ENCODE measurements at places on chromosomes 6 and 20. TPM values are rescaled to one million over a fixed set of nuclear protein-coding genes. Genes with fewer than 3 reads are reported as not detected.
A peak's percentile ranks its signal among the peaks of the same experiment; 100 is the strongest.

DNA sequence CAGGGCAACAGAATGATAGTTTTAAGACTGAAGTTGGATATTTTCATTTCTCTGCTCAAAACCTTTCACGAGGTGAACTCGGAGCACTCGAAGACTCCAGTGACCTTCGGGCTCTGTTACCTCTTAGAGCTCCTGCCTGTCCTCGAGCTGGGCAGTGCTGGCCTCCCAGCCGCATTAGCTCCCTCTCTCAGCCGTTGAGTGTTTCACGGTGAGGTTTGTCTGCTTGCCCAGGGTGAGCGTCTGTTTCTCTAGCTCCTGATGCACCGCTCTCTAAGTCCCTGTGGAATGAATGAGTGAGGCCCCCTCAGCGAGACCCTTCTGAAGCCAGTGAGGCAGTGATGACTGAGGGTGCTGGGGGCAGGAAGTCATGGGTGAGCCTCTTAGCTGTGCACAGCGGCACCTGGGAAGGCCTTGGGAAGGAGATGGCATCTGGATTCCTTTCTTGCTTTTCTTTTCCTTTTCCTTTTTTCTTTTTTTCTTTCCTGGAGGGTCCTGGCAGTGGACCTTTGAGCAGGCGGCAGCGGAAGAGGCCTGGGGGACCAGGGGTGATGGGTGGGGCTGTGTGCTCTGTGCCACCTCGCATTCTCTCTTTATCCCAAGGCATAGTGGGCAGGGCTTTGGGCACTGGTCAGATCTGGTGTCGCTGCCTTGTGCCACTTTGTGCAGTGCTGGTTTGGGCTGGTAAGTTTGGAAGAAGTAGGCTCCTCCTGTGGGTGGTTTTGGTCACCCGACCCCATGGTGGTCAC lies 2.2 kb downstream of the PSMG4 start:
- H3K27me3 ChIP-seq: no peaks in the 10 kb centered on the region
- no peaks in the 10 kb centered on the region for H3K36me3 ChIP-seq
- no peak overlapping the region for H3K27ac ChIP-seq
- peaks cover 26% of the 10 kb centered on the region for H3K4me1 ChIP-seq

DNA sequence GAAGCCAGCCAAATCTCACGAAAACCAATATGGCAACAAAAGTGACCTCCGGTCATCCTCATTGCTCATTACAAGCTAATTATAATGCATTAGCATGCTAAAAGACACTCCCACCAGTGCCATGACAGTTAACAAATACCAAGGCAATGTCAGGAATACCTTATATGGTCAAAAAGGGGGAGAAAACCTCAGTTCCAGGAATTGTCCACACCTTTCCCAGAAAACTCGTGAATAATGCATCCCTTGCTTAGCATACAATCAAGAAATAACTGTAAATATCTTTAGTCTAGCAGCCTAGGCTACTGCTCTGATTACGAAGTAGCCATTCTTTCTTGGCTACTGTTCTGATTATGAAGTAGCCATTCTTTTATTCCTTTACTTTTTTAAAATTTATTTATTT lies 112.5 kb upstream of the FKBP1C start:
- no peaks in the 10 kb centered on the region for H3K27me3 ChIP-seq
- H3K36me3 ChIP-seq: no peaks in the 10 kb centered on the region
- DNase-seq: no peak
- no peak overlapping the region for H3K27ac ChIP-seq

- DNase-seq: no peak
- no peak overlapping the region for H3K4me3 ChIP-seq
- no peaks in the 10 kb centered on the region for H3K36me3 ChIP-seq
- H3K4me1 ChIP-seq: no peaks in the 10 kb centered on the region
- H3K27ac ChIP-seq: no peak overlapping the region
- no peaks in the 10 kb centered on the region for H3K27me3 ChIP-seq
Measured at GRCh38 chr6:105745464-105746129, 340.5 kb upstream of the PRDM1 start.

DNA sequence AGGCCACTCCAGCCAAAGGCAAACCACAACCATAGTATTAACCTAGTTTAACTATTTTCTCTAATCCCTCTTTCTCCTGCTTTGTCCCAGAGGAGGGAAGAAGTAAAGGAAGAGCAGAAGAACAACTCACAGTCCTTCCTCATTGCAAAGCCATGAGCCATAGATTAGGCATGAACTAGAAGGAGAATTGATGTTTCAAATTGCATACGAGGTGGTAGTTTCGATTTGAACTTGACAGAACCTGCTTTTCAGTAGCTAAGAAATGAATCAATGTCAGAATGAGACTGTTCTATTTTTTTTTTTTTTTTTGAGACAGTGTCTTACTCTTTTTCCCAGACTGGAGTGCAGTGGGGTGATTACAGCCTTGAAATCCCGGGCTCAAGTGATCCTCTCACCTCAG lies 48.3 kb downstream of the PROKR2 start:
- no peaks in the 10 kb centered on the region for H3K27me3 ChIP-seq
- H3K4me3 ChIP-seq: no peak overlapping the region
- H3K4me1 ChIP-seq: no peaks in the 10 kb centered on the region
- no peak for DNase-seq

DNA sequence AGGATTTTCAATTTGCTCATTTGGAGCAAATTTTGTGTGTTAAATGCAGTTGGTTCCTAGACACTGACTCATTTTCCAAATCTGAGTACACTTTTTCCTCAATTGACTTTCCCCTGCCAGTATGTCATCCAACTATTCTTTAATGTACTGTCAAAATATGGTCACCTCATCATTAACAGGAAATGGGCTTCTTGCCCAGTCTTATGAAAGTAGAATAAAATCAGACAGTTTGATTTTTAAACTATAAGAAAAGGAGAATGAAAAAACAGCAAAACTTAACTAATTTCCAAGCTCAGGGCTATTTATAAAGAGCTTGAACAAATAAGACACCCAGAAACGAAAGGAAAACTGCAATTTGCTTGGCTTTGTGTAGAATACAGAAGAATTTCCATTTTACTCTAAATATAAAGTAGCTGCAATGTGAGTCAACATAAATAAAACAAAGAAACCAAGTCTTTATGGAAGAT lies 43.7 kb upstream of the RAB23 start:
- no peaks in the 10 kb centered on the region for H3K36me3 ChIP-seq
- no peak for DNase-seq
- peaks cover 10% of the 10 kb centered on the region for H3K4me1 ChIP-seq
- H3K27me3 ChIP-seq: no peaks in the 10 kb centered on the region
- no peak overlapping the region for H3K4me3 ChIP-seq

Gene COL21A1
- 1.9 TPM for total RNA-seq

DNA sequence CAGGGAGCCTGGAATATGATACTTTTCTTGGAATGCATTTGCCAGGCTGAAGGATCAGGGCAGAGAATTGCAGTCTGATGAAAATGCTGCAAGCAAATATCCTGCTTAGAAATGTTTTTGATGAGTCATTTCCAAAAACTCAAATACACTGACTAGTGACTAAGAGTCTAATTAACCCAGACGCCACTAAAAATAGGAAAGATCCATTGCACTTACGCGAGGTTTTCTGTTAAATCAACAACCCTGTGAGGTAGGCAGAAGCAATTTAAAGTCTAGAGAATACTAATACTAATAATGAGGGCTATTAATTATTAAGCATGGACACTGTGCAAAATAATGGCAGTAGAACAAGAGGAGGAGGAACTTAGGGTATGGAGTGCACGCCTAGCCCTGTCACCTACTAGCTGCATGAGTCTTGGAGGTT lies 130.1 kb upstream of the DOK5 start:
- no peaks in the 10 kb centered on the region for H3K4me1 ChIP-seq
- no peak for DNase-seq

Gene PGC
- not detected for total RNA-seq

DNA sequence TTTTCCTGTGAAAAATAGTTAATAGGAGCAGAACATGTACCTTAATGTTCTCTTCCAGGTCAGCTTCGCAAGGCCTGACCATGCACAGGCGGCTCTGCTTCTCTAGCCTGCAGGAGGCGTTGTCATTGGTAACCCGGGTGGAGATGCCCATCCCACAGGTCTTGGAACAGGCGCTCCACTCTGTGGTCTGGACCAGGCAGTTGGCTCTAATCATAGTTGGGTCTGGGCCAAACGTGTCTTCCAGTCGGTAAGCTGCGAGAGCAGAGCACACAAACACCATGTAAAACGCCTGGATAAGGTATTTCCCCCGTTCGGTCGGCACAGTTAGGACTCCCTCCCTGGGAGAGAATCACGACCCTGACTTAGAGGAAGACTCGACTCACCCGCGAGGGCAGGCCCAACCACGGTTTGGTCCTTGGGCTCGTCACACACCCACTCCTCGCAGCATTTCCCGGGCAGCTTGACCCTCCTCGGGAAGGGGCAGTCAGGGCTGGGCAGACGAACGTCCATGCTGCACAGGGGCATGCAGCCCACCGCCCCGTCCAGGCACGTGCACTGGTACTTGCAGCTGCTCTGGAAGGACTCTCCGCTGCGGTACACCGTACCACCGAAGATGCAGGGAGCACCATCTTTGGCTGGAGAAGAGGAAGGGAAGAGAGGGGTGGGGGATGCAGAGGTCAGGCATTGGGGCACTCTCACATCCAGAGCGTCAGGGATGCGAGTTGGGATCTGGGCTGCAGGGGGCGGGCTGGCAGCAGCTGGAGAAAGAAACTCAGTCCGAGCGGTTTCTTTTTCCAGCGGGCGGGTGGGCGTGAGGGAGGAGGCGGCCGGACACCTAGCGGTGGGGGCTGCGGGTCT lies 1.0 kb downstream of the CCN2 start:
- peaks cover 34% of the 10 kb centered on the region for H3K4me1 ChIP-seq
- no peaks in the 10 kb centered on the region for H3K36me3 ChIP-seq
- DNase-seq: peak; percentile 83
- H3K27me3 ChIP-seq: no peaks in the 10 kb centered on the region

GRCh38 chr20:42740226-42740870 lies 449.4 kb downstream of the PTPRT start:
- H3K4me1 ChIP-seq: no peaks in the 10 kb centered on the region
- DNase-seq: no peak
- no peak overlapping the region for H3K4me3 ChIP-seq
- no peaks in the 10 kb centered on the region for H3K36me3 ChIP-seq
- no peaks in the 10 kb centered on the region for H3K27me3 ChIP-seq

Gene FOXQ1
- total RNA-seq: not detected

- no peak overlapping the region for H3K4me3 ChIP-seq
- no peak overlapping the region for H3K27ac ChIP-seq
- no peak for DNase-seq
- H3K4me1 ChIP-seq: no peaks in the 10 kb centered on the region
- H3K36me3 ChIP-seq: no peaks in the 10 kb centered on the region
- H3K27me3 ChIP-seq: peaks cover 52% of the 10 kb centered on the region
Measured at GRCh38 chr6:90293319-90293953, 3.2 kb downstream of the BACH2 start.

DNA sequence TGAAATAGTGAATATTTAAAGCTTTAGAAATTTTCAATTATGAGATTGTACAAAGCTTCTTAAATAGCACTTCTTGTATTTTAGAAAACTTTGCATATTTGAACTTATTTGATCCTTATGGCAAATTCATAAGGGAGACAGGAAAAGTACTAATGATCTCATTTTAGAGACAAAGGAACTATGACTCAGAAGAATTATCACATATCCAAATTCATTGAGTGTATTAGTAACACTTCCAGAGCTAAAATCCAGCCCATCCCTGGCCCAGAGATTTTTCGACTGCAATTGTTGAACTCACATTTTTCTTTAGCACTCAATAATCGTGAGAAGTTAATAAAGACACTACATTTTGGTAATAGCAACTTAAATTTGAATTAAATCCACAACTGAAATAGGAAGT lies 704.3 kb downstream of the EPM2A start:
- no peaks in the 10 kb centered on the region for H3K27me3 ChIP-seq
- H3K36me3 ChIP-seq: no peaks in the 10 kb centered on the region
- H3K27ac ChIP-seq: no peak overlapping the region
- H3K4me3 ChIP-seq: no peak overlapping the region
- H3K4me1 ChIP-seq: no peaks in the 10 kb centered on the region

DNA sequence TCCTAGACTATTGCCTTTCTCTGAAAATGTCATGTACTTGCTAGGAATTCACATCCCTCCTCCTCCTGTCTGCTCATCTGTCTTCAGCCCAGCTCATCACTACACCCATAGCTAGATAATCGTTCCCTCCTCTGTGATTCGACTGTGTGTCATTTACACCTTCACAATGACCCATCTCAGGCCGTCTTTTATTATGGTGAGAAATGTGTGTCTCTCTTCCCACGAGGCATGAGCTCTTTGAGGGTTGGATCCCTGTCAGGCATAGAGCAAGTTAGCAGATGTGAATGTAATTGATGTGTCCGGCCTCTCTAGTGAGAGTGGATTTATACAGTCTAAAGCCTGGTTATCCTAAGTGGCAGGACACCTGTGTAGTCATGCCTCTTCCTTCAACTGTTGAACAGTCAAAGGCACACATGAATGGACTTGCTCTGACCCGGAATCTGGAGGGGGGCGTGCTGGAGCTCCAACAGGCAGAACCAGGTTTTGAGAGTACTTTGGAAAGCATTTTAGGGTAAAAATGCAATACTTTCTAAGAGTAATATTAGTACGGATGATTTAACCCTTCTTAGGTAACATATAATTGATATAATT lies 182.1 kb downstream of the UTRN start:
- no peak overlapping the region for H3K4me3 ChIP-seq
- no peak for DNase-seq
- H3K27me3 ChIP-seq: no peaks in the 10 kb centered on the region
- H3K27ac ChIP-seq: no peak overlapping the region
- no peaks in the 10 kb centered on the region for H3K4me1 ChIP-seq

- DNase-seq: no peak
- H3K36me3 ChIP-seq: no peaks in the 10 kb centered on the region
- H3K27me3 ChIP-seq: no peaks in the 10 kb centered on the region
- H3K4me1 ChIP-seq: no peaks in the 10 kb centered on the region
- H3K27ac ChIP-seq: no peak overlapping the region
Measured at GRCh38 chr6:120355822-120356221, 978.5 kb downstream of the TBC1D32 start.

Gene SAMD5
- 7.8 TPM for total RNA-seq

Gene MRPS10
- 75.4 TPM for total RNA-seq

GRCh38 chr6:11163932-11164331 lies 52.4 kb upstream of the ERVFRD-1 start:
- H3K27me3 ChIP-seq: no peaks in the 10 kb centered on the region
- no peaks in the 10 kb centered on the region for H3K36me3 ChIP-seq
- H3K4me1 ChIP-seq: no peaks in the 10 kb centered on the region
- no peak for DNase-seq
- no peak overlapping the region for H3K4me3 ChIP-seq
- no peak overlapping the region for H3K27ac ChIP-seq

DNA sequence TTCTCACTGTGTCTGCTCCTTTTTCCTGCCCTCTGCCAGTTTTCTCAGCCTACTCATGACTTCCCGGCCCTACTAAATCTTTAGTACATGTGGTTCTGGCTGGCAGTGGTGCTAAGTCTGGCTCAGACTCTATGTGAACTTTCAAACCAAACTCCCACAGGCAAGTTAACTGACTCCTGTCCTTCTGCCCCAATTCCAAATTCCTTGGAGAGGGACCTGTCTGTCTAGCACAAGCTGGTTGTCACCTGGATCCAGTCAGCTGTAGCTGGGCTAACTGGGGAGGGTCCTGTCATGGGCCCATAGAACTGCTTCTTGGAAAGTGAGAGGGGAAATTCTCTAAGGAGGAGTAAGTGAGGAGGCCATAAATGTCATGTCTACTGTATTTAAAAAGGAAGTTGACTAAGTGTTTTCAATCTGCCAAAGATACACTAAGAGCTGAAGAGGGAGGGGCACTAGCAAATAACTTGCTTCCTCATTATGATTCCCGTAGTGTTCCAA lies 240.1 kb downstream of the KCNQ5 start:
- no peak overlapping the region for H3K27ac ChIP-seq
- H3K4me3 ChIP-seq: no peak overlapping the region
- no peak for DNase-seq
- H3K4me1 ChIP-seq: no peaks in the 10 kb centered on the region

Gene LTB
- total RNA-seq: not detected

Gene SLC16A10
- 5.2 TPM for total RNA-seq

Gene LPA
- not detected for total RNA-seq

Gene TMEM14A
- total RNA-seq: 19.4 TPM

Gene CLIC5
- total RNA-seq: 146 TPM

Gene SIRPA
- 11.7 TPM for total RNA-seq
